ENCODE measurements at places on chromosomes 4 and X.

DNA sequence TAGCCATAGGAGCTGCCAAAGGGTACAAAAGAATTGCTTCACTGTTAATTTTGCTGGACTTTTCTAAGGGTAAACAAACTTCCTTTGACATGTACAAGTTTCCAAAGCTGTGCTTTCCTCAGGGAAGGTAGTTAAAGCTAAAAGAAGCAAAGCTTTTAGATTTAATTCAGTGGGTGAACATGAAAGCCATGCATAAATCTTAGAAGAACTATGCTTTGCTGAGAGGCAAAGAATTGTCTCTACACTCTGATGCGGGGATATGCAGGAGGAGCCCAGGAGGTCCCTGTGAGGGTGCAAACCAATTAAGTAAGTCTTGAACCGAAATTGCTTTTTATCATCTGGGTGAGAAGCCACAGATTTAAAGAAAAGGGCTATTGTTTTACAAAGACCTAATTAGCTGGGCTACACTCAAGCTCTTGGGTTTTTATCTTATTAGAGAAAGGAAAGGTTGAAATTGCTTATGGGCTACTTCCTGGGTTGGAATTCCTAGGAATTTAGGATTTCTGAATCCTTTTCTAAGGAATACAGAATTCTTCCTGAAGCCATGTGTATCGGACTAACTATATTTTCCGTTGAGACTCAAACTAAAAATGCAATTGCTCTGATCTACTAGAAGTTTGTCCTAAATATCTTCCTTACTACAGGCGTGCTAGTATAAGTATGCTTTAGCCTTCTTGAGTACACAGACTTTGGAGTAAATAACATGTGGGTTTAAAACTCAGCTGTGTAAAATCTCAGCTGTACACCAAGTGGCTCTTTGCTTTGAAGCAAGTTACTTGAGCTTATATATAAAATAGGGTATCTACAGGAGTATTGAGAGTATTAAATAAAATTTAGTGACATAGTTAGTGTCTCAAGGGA, 188.4 kb upstream of the ANK2 start:
- no peak for DNase-seq

DNA sequence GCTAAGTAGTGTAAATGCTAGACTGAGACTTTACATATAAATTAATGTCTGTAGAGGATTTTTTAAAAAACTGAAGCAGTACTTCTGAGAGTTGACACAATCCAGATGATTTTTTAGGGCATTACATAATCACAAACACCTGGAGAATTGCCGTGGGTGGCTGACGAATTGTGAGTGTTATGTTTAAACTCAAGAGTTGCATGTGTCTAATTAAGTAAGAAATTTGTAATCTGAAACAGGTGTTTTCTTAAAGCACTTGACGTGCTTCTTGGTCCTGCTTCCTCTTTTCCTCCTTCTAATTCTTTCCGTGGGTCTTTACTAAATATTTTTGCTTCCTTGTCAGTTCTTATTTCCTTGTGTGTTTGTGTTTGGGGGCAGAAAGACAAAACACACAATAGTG, 27.8 kb downstream of the PIR start:
- no peak for DNase-seq

- no peak for DNase-seq
These were observed 141.0 kb downstream of the NSUN7 start for GRCh38 chr4:40890764-40891163.

DNA sequence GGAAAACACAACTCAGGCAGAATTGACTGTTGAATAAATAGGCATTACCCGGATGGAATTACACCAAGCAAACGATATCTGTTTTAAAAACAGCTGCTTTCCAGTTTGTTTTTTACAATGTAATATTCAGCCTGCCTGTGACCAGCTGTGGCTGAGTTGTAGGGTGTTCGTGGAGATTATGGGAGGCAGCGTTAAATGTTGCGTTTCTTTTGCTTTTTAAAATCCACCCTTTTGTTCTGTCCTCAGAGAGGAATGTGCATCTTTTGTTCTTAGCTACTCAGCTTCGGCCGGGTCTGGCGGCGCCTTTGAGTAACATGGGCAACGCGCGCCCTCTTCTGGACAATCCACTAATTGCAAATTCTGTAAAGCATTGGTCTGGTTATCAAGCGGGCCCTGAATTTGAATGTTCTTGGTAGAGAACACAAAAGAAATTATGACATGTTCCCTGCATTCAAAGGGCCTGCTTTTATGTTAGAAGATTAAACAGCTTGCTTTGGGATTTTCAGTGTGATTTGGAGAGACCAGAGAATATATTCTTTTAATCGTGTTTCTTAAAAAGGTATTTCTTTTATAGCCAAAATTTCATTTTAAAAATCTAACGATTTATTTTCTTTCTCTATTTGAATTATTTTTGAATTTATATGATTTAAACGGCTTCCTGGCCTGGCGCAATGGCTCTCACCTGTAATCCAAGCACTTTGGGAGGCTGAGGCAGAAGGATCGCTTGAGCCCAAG, 76.3 kb upstream of the TRIM2 start:
- peak; percentile 87 for DNase-seq

- peak; percentile 17 for DNase-seq
These were observed 168.5 kb upstream of the DMD start for GRCh38 chrX:33379839-33380238.

- no peak for DNase-seq
These were observed 28.4 kb downstream of the GUCY1B1 start for GRCh38 chr4:155787113-155787710.

GRCh38 chrX:112266136-112266535, 183.6 kb upstream of the TRPC5 start:
- DNase-seq: no peak

GRCh38 chrX:25600776-25601175, 537.4 kb upstream of the MAGEB18 start:
- no peak for DNase-seq

GRCh38 chr4:123600987-123601904, 204.7 kb downstream of the SPRY1 start:
- DNase-seq: no peak

DNA sequence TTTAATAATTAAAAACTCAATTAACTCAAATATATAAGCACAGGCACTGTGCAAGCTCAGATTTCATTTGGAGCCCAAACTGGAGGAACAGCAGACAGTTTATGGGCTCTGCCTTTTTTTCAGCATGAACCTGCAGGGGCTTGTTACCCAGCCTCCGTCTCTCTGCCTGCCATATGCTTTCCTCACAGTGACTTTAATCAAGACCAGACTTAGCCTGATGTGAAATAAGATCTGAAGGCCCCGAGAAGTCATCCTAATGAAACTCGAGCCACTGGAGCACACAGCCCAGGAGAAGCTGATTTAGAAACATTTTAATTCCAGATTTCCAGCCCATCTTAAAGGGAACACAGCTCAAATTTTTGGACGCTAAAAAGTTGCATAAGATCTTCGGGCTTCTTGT, 55.6 kb downstream of the SPATA18 start:
- no peak for DNase-seq

DNA sequence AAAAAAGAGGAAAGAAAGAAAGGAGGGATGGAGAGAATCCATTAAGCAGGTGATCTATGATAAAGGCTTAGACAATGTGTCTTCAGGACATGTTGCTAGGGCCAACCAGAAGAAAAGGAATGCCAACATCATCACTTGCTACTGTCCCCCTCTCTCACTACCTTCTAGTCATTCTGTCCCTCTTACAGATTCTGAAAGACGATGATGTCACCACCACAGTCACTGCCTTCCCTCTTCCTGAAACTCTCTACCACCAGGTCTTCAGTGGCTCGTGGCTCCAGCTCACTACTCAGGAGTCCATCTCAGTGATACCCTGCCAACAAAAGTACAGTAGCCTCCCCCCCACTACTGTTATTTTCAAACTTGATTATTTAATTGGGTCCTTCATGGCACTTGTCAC, 64.0 kb downstream of the KCNIP4 start:
- DNase-seq: no peak

- no peak for DNase-seq
These were observed 17.6 kb upstream of the CCNI start for GRCh38 chr4:77093401-77093800.

- DNase-seq: no peak
These were observed 607.8 kb upstream of the ZFP42 start for GRCh38 chr4:187387739-187388138.

DNA sequence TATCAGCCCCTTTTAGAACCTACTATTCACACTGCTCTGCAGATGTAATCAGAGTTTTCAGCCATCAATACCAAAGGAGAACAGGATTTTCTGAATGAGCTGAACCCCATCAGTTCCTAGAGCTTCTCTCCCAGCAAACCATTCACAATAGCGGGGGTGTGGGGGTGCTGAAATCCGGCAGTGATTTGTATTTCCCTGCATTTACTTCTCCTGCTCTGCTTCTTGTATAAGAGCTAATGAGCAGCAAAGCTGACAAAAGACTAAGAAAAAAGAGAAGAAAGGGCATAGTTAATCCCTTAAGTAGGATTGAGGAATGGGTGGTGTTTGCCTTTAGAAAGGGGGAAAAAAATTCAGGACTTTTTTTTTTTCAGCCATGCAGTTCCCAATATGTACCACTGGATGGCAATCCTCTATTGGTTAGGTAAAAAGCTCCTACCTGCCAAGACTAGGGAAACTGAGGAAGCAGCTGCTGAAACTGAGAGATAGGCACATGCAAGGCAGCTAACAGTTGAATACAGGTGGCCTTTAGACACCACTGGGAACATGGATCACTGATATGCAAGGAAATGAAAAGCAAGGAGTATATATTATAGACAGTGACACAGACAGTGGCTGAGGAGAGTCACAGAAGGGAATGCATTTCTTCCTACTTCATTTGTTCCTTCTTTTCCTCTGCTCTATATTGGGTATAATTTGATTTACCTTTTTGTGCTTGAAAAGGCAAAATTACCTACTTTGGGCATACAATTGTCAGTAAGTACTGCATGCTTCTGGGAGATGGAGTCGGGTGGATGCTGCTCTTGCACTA, 217.9 kb downstream of the HS6ST2 start:
- DNase-seq: no peak

GRCh38 chr4:41454423-41454822, 83.5 kb upstream of the LIMCH1 start:
- DNase-seq: no peak

DNA sequence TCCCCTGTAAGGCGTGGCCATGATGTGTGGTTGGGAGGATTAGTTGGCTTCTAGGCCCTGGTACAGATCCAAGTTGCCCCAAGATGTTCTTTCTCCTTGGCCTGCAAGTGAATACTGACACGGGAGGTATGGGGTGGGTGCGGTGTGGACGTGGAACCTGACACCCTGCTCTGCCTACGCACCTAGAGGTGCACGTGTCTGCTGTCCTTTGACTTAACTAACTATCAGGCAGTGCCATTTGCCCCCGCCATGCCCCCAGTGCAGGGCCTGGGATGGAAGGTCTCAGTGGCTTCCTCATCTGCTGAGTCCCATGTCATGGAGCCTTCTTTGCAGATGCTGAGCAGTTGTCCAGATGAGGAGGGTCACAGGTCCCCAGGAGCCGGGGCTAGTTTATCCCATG, 90.8 kb downstream of the PSAPL1 start:
- DNase-seq: no peak

Data from hindlimb muscle (tissue), 1 donor.